ENCODE measurements at places on chromosomes 4 and X.

DNA sequence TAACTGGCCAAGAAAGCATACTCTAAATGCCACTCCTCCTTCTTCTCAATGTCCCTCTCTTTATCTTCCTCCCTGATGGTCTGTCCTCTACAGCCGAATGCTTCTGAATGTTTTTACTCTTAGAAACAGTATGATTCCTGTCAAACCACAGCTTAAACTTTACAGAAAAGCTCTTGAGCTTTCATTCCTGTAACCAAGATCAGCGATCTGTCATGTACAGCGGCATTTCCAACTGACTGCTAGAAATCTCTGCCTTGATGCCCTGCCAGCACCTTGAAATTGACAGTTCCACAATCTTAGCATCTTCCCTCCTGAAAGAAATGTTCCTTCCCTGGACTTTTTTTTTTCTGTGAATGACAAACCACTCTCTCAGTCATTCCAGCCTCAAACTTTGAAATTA, 11.5 kb upstream of the GATB start:
- DNase-seq, result no peak

GRCh38 chr4:11165052-11165451, 263.6 kb downstream of the HS3ST1 start:
- no peak for DNase-seq

GRCh38 chr4:76029300-76029699, 6.0 kb upstream of the CXCL10 start:
- DNase-seq, result no peak

DNA sequence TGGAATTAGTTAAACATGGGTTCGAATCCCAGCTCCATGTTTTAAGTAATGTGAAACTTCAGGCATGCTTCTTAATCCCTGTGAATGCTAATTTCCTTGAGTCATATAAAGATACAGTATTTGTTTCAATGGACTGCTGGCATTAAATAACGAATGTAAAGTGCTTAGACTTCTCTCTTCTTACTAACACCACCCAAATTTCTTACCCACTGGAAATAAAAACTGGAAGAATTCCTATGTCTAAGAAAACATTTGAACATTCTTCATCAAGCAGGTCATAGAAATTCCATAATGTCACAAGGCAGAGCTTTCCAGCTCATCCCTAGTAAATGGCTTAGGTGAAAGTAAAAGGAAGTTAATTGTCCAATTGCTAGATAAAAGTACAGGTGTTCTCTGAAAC, 172.5 kb downstream of the ANK2 start:
- no peak for DNase-seq

DNA sequence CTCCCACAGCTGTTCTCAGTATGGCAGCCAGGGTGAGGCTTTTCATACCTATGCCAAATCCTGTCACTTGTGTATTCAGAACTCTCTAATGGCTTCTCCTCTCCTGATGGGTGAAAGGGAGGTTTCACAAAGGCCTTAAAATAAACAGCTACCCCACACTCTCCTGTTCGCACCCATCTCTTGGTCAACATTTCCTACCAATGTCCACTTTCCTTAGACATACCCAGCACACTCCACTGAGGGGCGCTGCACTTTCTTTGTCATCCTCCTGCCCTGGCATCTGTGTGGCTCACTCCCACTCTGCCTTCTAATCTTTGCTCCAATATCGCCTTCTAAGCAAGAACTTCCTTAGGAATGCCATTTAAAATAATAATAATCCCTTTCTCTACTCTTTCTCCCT, 313.3 kb downstream of the PPP3CA start:
- no peak for DNase-seq
